NCI-H510A treated with DMSO at 0.1 percent for 48 hours (cell line): ENCODE measurements at places on chromosomes 5 and 9.

DNA sequence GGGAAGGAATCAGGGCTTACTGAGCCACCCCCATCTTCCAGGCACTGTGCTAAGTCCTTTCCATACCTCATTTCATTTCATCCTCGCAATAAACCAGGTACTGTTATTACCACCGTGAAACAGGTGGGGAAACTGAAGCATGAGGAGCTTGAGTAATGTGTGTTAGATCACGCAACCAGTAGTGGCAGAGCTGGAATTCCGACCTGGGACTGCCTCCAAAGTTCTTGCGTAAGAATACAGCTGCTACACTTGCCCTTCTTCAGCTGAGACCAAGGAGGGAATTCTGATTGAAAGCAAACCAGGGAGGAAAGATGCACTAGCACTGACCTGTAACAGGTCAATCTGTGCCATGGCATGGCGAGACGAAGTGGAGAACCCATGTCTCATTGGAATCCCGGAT lies 113.4 kb upstream of the MSX2 start:
- DNase-seq = no peak

GRCh38 chr5:59919484-59919883 lies 26.0 kb upstream of the PDE4D start:
- no peak for DNase-seq

DNA sequence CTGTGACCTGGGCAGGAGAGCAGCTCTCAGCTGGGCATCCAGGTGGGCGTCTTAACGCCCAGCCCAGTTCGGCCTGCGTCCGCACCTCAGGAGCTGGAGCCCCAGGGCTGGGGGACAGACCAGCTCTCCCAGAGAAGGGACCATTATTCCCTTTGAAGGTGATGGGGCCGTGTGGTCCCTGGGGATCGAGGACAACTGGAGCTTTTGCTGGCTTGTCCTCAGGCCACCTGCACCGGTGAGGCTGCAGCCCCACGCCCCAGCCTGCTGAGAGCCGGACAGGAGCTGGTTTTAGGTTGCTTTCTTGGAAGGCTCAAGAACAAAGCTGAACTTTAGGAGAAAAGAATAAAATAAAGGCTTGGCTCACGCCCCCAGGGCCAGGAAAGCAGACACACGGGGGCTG lies 40.9 kb downstream of the NACC2 start:
- no peak for DNase-seq

- no peak for DNase-seq
Measured at GRCh38 chr9:96192710-96193109, 109.3 kb downstream of the HSD17B3 start.

- no peak for DNase-seq
Measured at GRCh38 chr9:96089452-96090085, 212.4 kb downstream of the HSD17B3 start.

DNA sequence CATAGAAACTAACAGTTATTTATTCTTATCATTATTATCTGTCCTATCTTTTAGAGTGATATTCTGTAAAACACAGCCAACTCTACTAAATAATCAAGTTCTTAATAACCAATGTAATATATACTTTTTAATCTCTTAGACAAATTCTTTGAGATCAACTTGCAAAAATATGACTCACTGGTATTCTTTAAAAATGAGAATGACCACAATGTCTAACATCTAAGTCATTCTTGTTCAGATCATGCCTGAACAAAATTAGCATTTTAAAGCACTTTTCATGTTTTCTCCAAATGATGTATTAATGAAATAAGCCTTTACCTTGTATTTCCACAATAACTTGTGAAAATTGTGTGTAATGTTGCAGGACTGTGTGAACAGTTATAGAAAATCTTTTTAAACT lies 356.9 kb upstream of the RGMB start:
- no peak for DNase-seq

GRCh38 chr9:112174222-112174964 lies 704 bp downstream of the SUSD1 start:
- peak; percentile 79 for DNase-seq
